NCI-H1930 (cell line): ENCODE measurements at places on chromosomes 7 and 10.

DNA sequence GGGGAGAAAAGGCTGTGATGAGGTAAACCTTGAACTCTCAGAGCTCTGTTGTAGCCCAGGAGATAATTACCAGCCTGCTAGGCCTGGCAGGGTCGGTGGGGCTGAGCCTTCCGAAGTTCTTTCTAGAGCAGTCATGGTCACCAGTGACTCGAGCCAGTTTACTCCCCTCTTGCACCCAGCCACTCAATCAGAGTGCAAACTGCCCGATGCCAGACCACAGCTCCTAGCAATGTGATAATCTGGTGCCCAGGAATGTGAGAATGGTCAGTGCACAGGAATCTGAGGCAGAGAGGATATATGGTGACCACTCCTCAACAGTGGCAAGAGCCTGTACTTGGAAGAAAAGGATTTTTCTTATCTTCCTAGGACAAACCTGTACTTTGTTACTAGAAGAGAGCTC lies 46.4 kb upstream of the KMT2E start:
- no peak for DNase-seq

DNA sequence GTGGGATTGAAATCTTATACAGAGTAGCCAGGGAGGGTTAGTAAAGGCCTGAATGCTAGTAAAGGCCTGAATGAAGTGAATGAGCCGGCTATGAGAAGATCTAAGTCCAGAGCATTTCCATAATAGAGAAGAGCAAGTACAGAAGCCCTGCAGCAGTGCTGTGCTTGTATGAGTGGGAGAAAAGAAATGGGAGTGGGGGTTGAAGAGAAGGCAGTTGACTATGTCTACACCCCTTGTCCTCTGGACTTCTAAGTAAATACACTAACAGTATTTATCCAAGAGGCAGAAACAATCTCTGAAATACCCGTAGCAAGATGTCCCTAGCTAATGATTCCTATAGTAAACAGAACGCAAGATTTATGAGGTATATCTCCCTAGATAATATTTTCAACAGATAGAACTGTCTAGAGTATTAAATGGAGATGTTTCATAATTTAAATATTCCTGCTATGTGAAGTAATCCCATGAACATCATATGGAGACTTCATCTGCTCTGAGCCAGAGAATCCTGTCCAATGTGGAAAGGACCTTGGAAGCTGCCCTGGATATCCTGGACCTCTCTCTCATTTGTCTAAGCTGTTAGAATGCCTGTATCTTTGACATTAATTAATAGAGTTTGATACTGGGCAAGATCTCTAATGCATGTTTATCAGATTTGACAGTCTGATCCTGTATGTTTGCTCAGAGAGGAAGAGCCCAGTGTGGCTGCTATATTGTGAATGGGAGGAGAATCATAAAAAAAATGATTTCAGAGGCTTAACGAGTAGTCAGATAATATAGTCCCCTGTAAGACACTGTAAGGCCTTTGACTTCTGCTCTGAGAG lies 171.6 kb downstream of the LRRN3 start:
- no peak for DNase-seq

DNA sequence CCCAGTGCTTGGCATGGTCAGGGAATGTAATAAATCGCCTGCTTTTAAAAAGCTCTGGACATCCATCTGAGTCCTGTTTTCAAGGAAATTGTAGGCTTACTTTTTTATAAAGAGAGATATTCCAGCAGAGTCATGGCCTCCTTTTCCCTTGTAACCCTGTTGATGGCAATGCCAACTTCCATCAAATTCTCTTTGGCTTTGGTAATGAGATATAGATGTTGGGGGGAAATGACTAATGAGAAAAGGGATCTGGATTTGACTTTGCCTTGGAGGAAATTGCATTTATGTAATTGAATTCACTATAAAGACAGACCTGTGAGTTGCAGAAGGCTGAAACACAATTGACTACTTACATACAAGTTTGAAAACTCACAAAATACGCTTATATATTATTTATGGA lies 347.5 kb downstream of the GPR158 start:
- DNase-seq: no peak

DNA sequence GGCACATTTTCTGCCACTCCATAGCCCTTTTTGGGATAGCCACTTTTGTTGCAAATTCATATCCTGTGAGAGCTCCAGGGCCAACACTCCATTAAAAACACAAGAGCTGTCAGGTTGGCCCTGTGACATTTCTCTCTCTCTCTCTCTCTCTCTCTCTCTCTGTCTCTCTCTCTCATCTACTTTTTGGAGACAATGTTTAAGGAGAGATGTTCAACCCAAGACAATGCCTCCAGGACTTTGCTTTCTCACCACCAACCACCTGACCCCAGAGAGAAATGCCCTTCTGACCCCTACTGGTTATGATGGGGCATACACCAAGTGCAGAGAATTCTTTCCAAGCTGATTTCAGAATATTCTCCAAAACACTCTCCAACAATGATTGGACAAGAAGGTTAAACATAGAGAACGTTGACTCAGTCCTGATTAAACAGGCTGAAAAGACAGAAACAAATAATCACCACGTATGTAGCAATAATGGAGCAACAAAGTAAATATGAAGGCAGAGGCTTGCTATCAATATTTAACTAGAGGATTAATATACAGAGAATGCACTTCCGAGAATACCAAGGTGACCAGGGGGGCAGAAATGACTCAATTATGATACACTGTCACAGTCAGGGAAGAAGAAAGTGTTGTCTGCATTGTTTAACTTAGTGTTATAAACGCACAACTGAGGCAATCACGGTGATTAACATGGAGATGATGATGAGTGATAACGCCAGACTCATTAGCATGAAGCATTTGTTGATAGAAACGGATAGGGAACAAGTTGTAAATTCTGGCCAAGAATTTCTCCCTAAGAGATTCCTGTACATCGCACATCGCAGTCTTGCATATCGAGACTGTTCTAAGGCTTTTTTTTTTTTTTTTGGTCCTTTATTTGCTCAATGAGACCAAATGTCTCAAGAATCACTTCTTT lies 178.5 kb downstream of the NRP1 start:
- no peak for DNase-seq

- no peak for DNase-seq
Measured at GRCh38 chr10:67657775-67658174, 38.2 kb downstream of the CTNNA3 start.

- no peak for DNase-seq
Measured at GRCh38 chr7:90772410-90772809, 176.3 kb downstream of the CDK14 start.

DNA sequence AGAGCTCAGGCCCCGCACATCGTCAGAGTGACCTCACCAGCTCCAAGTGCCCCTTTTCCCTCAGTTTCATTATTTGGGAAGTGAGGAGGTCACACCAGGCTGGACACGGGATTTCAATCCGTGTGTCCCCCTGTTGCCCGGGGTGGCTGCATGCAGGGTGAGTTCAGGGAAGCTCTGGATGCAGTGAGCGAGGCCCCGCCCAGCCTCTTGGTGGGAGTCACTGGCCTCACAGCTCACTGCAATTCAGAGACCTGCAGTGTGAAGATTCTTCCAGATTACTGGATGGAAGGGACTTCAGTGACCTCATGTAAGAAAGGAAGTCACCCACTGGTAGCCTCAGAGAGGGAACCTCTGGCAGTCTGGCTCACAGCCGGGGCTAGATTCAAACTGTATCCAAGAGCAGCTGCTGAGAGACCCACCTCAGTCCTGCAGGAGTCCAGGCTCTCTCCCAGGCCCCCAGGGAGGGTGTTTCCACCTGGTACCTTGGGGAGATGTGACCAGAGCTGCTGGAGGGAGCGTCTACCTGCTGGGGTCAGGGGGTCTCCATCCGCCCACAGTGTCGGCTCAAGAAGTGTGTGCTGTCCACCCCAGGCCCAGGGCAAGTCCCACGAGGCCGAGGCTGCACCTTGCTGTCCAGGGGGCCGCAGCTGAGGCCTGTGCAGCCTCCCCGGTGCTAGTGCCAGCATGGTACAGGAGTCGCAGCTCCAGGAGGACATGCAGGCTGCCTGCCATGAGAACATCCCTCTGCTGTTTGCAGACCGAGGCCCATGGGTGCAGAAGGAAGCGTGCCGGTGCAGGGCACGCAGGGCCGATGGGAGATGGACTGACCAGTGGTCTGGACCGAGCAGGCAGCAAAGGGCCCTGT lies 54.4 kb downstream of the MGMT start:
- DNase-seq: no peak

GRCh38 chr7:137576481-137576880 lies 232.9 kb upstream of the PTN start:
- DNase-seq: no peak

DNA sequence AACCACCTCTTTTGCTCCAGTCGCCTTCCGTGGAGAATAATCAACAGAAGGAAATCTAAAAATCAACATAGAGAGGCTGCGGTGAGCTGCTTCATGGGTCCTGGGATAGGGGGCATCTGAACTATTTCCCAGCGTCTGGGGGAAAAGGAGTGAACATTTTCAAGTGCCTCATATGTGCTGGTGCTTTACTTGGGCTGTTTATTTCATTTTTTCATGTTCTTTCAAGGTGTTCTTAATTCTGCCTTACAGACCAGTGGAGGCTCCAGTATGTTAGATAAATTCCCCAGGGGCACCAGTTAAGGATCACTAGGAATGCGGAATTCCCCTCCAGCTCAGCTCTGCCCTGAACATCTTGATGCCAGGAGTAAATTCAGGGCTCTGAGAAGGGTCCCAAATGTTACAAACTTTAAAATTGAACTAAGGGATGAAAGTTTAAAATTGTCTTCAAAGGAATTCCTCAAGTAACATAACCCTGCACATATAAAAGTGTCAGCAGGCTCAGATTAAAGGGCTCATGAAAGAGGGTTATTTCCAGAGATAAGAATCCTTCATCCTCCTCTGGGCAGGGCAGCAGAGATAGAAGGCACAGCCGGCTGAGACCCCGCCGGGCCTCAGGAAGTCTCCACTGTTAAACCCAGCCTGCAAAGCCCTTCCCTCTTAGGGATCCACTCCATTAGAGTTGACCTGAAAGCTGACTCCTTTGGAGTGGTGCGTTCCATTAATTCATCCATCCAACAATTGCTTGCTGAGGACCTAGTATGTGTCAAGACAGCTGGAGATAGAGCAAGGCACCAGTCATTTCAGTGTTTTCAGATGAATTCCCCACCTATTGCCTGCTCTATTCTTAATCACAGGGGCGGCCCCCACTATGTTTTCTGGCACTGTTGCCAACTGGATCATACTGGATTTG lies 345.8 kb downstream of the KCNMA1 start:
- DNase-seq: no peak

- no peak for DNase-seq
Measured at GRCh38 chr7:2152646-2153045, 80.1 kb downstream of the MAD1L1 start.

- no peak for DNase-seq
Measured at GRCh38 chr10:55822096-55822495, 539.0 kb downstream of the ZWINT start.

DNA sequence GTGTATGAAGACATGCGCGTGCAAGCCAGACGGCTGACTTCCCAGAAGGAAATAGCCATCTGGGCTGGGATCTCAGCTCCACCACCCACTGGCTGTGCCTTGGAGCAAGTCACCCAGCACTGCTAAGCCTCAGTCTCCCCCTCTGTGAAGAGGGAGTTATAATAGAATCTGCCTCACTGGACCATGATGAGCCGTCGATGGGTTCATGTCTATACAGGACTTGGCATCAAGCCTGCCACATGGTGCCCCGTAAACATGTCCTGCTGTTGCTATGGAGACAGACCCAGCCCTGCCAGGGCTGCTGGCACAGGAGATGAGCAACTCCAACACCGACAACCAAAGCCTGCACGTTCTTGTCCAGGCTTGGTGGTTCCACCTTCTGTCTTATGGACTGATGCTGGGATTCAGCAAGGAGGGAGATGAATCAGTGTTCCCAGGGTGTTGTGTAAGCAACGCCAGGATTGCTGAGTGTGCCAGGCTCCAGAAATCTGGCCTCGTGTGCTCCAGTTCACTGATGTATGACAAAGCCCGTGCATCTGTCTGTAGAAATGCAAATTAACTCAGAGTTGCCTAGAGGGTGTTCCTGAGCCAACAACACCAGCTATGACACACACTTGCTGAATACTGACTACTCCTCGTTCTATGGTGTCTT lies 5.6 kb downstream of the GPR15LG start:
- DNase-seq: no peak

- no peak for DNase-seq
Measured at GRCh38 chr7:103929901-103930311, 59.6 kb downstream of the RELN start.

GRCh38 chr10:89312973-89313372 lies 11.1 kb downstream of the IFIT2 start:
- DNase-seq: no peak

DNA sequence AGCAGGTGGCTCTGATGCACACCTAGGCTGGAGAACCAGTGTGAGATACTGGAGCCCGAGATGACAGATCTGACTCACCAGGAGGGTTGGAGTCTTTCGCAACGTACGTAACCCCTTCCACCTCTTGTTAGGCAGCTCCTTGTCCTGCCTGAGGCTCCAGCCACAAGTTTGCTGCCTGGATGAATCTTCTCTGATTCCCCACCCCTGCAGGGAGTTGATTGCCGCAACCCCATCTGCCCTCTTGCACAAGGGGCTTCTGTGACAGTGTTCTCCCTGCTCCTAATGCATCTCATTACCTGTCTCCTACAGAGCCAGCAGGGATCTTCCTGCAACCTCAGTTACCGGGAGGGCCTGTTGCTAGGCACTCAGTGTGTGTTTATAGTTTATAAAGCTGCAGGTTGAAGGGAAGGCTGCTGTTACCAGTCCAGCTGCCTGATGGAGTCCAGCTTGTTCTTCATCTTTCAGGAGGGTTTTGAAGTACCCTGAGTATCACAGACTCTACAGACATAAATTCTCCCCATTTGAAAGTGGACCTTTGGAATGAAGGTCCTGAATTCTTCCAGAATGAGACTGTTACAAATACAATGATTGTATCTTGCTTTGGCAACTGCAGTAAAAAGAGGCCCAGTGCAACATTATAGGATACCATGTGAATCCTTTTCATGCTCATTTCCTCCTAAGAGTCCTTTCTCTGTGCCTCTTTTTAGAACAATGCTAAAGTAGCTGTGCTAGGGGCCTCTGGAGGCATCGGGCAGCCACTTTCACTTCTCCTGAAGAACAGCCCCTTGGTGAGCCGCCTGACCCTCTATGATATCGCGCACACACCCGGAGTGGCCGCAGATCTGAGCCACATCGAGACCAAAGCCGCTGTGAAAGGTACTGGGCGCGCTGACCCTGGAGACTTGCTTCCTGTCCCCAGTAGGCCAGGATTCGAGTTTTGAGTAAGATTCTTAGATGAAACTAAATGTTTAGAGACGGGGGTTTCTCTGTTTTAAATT lies 6.5 kb downstream of the MDH2 start:
- no peak for DNase-seq

DNA sequence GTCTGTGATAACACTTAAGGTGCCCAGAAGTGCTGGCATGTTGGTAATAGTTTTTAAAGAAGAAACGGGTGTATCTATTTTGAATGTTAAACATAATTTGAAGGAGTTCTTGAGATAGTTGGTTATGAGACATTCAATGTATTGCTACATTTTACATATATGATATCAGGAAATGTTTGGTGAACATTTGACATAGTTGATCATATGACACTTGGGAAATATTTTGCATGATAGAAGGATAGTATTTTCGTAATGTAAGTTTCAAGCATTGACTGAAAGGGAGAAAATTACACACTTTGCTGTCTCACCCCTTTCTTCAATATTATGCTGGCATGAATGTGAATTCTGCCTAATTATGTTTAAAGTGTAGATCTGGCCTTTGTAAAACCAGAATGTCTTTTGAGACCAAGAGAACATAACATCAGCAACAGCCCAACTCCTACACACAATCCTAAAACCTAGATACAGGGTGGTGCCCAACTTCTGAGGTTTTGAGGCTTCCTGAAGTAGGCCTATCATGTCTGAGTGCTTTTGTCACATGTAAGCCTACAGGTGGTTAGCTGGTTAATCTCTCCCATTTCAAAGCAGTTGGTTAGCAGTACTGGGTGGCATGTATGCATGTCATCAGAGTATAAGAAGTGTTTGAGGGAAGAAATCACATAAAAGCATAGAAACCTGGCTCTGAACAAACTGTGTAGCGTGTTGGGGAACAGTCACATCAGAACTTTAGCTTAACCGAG lies 2.1 kb downstream of the ADD3 start:
- DNase-seq: no peak
